Bronchial epithelial cell (primary cell): ENCODE measurements at places on chromosomes 16 and 17. TPM values are rescaled to one million over a fixed set of nuclear protein-coding genes. Genes with fewer than 3 reads are reported as not detected.

DNA sequence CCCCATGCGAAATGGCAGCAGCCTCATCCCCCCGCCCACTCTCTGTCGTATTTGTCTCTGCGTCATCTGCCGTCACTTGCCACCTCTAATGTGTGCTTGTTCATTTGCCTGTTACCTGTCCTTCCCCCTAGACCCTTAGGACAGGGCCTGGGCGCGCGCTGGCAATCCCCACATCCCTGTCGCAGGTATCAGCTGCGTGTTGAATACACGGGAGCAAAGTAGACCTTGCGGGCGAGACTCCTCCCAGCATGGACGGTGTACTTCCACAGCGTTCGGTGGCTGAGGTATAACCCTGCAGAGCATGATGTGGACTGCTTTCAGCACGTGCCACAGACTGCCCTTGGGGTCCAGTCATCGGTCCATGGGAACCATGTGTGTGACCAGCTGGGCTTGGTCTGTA is 170.1 kb upstream of the CHMP6 start:
- DNase-seq = no peak

DNA sequence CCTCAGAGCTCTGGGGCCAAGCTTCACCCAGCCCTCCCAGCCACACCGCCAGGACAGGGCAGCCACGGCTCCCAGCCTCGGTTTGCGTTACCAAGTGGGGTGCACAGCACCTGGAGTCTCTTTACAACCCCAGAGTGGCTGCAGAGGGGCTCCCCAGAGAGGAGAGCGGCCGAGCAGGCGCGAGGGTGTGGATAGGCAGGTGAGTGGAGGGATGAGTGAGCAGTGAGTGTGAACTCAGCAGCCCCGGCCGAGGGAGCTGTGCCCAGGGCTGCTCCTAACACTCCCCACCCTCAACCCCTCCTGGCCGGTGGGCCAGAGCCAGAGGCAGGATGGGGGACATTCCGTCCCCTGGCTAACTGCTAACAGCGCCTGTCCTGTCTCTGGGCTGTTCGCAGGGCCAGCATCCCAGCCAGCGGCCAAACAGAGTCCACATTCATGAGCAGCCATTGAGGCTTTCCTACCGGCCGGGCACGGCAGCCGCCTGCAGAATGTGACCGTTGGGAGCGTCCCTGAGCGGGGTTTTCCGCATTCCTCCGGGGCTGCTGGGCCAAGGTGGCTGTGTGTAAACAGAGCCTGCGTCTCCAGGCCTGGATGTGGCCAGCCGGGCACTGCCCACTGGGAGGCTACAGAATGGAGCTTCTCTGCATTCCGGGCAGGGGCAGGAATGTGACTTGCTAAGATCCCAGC is 5.3 kb downstream of the ZNF469 start:
- peak; percentile 28 for DNase-seq

- no peak for DNase-seq
Observed at GRCh38 chr16:15425861-15426260, 8.5 kb upstream of the BMERB1 start.

DNA sequence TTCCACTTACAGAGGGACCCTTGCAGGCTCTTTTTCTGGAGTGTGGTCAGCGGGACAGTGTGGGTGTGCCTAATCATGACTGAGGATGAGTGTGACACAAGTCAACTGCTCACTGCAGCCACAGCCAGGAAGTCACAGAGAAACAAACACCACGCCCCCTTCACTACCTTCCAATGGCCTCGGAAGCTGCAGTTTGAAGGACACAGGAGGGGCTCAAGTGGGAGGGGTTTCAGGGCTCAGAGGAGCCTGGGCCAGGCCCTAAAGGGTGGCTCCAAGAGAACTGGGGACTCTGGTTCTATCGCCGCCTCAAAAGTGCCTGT is 116.2 kb upstream of the SDK2 start:
- DNase-seq = no peak

- DNase-seq = peak; percentile 80
Observed at GRCh38 chr16:68417711-68418301, 30.5 kb downstream of the SMPD3 start.

- peak; percentile 75 for DNase-seq
Observed at GRCh38 chr17:41785859-41786226, 668 bp downstream of the JUP start.

DNA sequence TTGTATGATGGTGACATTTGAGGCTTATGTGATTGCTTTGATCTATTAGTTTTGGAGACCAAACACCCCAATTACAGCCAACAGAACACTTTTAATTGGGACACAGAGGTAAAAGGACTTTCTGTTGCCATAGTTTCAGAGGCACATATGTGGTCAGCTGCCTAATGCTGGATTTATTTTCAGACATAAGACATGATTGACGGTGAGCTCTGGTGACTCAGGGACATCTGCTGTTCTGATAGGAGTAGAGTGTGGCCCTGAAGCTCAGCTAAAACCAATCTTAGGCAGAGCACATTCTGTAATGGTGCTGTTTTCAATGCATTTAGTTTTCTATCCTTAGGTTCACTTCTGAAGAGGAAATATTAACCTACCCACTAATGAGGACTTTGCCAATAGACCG is 247.1 kb downstream of the UTP18 start:
- DNase-seq = no peak

- DNase-seq = peak; percentile 66
Observed at GRCh38 chr17:66654764-66655163, 180.2 kb upstream of the CACNG5 start.

- DNase-seq = peak; percentile 26
Observed at GRCh38 chr16:71895679-71896365, 491 bp downstream of the IST1 start.

- DNase-seq = no peak
Observed at GRCh38 chr17:57068707-57069106, 16.3 kb upstream of the AKAP1 start.

DNA sequence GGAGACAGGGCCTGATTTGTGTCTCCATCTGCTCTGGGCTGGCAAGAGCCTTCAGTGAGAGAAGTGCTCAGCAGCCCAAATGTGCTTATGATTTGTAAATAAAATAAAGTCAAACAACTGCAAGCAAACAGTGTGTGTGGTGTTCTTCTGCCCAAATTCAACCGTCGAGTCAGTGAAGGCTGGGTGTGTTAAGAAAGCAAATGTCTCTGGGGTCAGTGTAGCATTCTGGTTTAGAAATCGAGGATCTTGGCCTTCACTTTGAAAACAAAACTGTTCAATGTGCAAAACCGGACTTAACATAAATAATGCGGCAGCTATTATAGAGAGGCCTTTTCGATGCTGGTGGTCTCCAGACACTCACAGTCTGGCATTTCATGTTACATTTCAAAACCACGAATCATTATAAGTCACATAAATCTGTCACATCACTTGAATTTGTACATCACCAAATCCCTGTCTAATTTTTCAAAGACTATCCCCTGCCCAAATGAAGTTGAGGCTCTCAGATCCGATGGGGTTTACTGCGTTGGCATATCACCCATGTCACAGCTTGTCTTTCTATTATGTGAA is 158.6 kb upstream of the MYOCD start:
- no peak for DNase-seq

Gene ETV4
- 1.4 and 3.2 TPM in 2 replicates for total RNA-seq

Gene BAIAP3
- total RNA-seq = 0.26 and 0.51 TPM in 2 replicates

DNA sequence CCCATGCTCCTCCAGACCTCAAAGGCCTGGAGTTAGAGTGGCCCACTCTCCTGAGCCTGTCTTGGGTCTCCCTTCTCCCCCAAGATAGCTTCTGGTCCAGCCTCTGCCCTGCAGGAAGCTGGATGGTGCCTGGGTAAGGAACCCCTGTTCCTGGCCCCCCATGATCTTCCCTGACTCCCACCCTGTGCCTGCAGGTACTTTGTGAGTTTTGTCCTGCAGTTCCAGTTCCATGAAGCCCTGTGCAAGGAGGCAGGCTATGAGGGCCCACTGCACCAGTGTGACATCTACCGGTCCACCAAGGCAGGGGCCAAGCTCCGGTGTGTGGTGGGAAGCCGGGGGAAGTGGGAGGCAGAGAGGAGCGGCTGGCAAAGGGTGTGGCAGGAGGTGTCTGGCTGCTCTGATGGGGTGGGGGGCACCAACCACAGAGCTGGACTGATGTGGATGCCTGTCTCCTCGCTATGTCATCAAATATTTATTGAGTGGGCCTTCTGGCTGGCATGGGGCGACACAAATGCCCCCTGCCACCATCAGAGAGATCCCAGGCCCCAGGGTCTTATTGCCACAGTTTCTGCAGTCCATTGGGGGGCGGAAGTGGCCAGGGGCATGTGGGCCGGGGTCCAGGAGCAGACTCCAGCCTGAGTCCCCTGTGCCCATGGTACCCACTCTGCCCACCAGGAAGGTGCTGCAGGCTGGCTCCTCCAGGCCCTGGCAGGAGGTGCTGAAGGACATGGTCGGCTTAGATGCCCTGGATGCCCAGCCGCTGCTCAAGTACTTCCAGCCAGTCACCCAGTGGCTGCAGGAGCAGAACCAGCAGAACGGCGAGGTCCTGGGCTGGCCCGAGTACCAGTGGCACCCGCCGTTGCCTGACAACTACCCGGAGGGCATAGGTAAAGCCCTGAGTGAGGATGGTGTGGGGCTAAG is 7.1 kb downstream of the ACE start:
- no peak for DNase-seq

DNA sequence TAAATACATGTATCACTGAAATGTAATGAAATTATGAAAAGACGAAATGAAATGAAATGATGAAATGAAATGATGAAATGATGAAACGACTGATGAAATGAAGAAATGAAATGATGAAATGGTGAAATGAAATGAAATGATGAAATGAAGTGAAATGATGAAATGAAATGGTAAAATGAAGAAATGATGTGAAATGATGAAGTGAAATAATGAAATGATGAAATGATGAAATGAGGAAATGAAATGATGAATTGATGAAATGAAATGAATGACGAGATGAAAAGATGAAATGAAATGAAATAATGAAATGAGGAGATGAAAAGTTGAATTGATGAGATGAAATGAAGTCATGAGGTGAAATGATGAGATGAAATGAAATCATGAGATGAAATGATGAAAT is 594.7 kb downstream of the TP53TG3F start:
- DNase-seq = no peak
